Stimulated activated CD8-positive, alpha-beta memory T cell treated with anti-CD3 and anti-CD28 coated beads, Interleukin-2, amount 100 ng/mL, for 1 hour (primary cell): ENCODE measurements at places on chromosomes 4 and X.

DNA sequence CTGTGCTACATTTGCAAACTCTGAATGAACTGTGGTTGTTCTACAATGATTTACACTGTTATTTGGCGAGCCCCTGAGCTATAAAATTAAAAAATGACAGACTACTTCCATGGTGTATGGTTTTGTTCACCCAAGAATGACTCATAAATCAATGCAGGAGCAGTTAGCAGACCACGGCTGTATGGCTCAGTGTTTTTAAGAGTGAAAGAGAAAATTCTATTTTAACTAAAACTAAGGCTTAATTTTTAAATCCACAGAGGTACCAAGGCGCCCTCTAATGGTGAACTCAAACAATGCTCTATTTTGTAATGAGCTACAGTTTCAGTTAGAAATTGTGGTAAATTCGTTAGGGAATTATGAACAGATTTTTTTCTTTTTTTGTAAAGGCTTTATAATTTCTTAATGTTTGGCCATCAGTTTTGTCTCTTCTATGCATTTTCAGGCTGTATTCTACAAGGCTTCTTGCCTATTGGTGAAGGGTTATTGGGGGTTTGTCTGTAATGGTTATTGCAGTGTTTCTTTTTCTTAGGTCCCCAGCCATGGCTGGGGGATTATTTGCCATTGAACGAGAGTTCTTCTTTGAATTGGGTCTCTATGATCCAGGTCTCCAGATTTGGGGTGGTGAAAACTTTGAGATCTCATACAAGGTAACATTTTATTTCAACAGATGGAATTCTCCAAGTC is 32.5 kb downstream of the HMGB2 start:
- DNase-seq, result no peak

GRCh38 chr4:11209826-11210225 is 218.9 kb downstream of the HS3ST1 start:
- DNase-seq, result no peak

GRCh38 chrX:4225086-4225485 is 511.6 kb upstream of the PRKX start:
- DNase-seq, result no peak

- no peak for DNase-seq
Measured at GRCh38 chrX:147901461-147902126, 10.1 kb upstream of the FMR1 start.
